ENCODE measurements at places on chromosomes 7 and 10.

DNA sequence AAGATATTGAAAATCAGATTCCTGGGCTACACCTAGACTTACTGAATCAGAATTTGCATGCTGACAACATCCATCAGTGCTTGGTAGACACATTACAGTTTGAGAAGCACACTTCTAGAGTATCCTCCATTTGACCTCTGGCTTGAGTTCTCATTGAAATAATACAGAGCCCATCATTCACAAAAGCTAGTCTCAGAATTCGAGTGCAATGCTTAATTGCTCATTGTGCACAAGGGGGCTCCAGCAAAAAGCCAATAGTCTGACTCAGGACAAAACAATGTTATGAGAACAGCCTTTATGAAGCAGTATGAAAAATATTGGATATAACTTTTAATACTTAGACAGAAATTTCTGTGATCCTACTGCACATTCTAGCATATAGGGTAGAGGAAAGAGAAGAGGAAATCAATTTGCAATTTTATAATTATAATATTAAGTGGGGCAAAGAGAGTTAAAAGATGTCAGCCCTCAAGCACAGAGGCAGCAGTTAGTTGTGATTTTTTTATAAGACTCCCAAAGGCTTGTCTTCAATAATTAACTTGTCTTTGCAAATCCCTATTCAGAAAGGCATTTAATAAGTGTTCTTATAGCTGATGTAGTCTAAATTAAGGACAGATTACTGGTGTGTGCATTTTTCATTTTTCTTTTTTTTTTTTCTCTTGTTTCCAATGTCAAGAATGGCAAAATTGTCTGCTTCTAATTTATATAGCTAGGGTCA, 105.8 kb upstream of the ANK3 start:
- peak; percentile 72 for DNase-seq

GRCh38 chr10:110005719-110006118, 2.1 kb upstream of the ADD3 start:
- DNase-seq: peak; percentile 77

- DNase-seq: peak; percentile 88
Observed at GRCh38 chr7:34143402-34143801, 238.1 kb downstream of the BMPER start.

DNA sequence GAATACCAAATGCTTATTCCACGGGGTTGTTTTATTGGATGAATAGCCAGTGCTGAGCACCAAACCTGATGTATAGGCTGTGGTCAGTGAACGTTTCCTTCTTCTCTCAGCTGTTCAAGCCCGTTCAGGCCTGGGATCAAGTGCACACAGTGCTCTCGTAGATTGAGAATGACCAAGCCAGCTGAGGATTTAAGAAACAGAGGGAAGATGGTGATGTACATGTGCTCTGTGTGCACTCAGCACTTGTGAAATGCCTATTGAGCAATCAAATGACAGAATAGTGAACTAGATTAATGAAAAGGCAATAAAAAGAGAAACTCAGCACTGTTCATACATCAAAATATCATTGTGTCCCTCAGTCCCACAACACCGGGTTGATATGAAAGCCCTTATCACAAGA, 302.5 kb downstream of the BMPER start:
- no peak for DNase-seq

DNA sequence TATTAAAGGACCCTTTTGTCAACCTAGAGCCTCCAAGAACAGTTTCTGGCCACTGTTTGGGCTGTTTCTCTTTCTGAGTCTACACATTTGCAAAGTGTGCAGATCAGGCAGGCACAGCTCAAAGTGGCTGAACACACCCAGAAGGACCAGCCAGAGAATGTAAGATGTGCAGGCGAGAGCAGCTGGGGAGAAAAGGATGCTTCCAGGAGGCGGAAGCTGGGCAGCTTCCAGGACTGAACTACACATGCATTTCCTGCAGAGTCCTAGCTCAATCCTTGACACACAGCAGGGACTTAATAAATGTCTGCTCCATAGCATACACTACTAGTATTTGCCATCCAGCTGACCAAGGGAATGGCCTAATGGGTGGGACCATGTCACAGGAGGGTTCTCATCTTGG, 70.9 kb downstream of the CTBP2 start:
- DNase-seq: no peak

DNA sequence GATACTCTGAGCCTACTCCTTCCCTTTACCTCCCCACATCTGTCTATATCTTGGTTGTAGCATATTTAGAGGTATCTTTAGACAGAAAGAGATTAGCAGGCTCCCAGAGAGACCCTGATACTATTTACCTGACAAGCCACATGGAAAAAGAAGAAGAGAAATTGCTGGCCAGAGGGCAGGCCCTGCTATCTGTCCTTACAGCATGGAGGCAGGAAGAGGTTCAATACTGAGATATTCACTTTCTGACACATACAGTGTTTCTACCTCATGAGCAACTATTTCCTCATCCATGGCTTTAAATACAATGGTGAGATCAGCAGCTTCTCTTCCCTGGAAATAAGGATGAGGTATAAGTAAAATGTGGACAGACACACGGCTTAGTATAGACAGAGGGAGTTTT, 33.9 kb upstream of the TSPAN13 start:
- peak; percentile 38 for DNase-seq

DNA sequence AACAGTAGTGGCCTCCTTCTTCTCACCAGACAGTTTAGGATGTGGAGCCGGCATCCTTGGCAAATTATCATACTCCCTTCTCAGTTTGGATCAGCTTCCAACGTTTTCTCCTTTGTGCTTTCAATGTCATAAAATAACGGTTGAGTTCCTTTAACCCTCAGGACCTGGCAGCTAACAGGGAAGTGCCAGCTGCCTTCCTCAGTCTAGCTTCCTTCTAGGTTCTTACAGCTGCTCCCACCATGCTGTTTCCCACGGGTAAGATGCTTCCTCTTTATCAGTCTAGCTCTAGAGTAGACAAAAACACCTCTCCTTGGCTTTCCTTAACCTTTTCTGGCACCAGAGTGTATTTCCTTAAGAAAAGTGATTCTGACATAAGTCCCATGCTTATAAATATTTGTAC, 33.2 kb downstream of the BLVRA start:
- DNase-seq: no peak

DNA sequence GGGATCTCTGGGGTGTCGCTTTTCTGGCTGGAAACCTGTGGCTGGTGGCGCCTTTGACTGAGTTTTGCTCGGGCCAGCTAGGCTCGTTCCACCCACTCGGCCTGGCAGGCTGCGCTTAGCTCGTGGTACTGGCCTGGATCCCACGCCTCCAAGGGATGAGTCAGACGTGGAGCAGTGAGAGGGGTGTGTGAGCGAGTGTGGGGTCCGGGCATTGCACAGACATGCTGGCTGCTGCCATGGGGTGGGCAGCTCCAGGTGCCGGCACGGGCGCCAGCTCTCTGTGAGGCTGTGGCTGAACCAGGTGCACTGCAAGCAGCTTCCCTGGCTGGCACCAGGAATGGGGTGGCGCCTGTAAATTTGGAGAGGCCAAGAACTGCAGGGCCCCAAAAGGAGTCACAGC, 63.1 kb upstream of the CACNA2D1 start:
- no peak for DNase-seq

Data from fibroblast of upper back skin (primary cell).